Right lung (tissue), 10 donors: ENCODE measurements at places on chromosomes 7 and 10. TPM values are rescaled to one million over a fixed set of nuclear protein-coding genes. Genes with fewer than 3 reads are reported as not detected.

DNA sequence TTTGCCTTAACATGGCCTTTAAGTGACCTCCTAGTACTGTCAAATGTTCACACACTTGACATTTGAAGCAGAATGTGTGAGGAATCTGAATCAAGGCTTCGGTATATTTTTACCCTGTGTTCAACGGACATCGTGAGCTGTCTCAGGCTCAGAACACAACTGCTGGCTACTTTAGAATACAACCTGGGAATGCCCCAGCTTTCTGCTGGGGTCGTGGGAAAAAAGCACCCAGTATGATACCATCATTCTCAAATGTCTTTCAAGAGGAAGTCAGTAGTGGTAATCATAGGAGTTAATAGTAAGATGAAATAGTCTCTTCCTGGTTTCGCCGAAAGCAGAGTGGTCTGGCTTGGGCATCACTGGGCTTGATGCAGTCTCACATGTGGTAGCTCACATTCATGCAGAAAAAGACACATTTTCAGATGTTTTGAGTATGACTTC is 67.2 kb downstream of the CREB5 start:
- DNase-seq = no peak

DNA sequence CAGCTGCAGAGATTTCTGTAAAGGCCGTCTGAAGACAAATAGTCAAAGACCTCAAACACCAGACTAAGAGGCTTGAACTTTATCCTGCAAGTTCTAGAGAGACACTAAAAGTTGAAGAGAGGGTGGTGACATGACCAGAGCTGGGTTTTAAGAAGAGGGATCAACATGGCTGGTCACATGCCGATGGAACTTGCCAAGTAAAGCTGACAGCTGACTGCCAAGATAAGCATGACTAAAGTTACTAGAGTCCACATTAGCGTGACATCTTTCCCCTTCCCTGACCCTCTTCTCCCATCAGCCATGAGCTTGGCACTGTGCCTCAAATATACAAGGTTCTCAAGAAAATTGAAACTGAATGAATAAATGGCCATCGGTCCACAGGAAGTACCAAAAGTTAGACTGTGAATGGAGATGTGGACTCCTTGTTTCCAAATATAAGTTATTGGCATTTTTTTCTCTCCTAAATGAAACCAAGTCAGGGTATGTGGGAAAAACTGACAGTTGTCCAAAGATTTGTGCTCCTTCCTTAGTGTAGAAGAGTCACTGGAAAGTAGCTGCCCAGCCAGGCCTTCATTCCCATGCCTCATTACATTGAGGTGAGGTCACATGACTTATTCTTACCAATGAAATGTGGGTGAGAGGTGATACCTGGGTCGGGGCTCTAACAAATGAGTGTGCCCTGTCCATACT is 24.5 kb downstream of the XPNPEP1 start:
- DNase-seq = no peak

- DNase-seq = no peak
Measured at GRCh38 chr7:9778367-9778766, 1195.3 kb upstream of the PHF14 start.

PRXL2A gene
- polyA plus RNA-seq = 73.0 TPM

ABCB1 gene
- polyA plus RNA-seq = 0.43 TPM

AKR1C1 gene
- 10.8 TPM for polyA plus RNA-seq
